SHP77 treated with DMSO at 0.1 percent for 48 hours (cell line): ENCODE measurements at places on chromosomes 13 and 19.

DNA sequence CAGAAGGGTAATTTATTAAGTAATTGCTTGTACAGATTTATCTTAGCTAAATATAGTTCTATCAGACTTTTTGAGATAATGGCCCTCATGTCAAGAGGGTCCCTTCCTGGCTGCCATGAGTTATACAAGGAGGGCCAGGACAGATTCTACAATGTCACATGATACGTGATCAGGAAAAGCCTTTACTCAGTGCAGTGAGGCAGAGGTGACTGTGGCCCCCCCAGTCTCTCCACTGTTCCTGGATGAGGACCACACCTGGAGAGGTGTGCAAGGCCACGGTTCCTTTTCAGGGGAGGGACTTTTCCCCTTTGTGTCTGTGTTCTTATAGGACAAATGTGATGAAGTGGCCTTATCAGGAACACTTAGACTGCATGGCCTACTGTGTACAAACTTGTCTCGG lies 54.3 kb upstream of the LRCH1 start:
- no peak for DNase-seq

DNA sequence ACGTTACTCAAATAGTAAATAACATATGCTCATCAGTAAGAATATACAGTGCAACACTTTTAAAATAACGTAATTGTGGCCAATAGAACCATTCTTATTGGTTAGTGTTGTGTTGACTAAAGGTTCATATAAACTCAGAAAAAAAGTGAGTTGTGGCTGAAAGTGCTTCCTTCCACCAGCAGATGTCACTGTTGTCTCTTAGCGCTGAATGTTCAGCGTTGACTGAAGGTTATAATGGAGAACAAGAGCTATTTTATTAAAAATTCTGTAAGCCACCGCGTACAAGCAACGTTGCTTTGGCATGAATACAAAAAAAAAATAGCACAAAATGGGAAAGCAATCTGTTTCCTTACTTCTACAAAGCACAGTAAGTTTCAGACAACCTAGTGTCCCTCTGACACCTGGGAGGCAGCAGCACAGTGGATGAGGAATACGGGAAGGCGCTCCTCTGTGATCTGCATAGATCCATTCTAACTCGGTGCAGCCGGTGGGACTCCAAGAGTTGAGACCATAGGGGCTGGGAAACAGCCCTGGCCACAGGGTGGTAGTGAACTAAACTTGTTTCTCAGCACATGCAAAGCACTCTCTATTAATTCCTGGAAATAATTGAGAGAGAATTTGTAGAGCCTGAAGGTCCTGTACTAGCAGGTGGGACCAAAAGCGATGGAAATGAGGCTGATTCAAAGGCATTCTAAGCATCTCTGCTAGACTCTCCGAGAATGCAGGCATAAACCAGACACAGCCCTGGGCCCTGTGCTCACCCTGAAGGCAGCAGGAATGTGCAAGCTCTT lies 23.9 kb upstream of the OXGR1 start:
- peak; percentile 68 for DNase-seq

GRCh38 chr19:8593931-8594330 lies 16.6 kb downstream of the ADAMTS10 start:
- no peak for DNase-seq

DNA sequence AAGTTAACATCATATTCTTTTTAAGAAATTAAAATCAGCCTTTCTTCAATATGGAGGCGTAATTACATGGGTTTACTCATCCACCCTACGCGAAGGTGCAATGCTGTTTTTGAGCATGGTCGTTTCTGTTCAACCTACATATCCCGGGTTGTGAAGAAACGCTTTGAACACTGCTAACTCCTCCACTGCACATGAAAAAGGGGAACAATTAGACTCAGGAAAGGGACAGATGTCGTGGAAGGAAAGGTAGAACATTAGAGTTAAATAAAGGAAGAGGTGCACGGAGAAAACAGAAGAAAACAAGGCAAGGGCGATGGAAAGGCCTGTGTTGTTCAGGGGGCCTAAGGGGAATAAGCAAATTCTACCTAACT lies 4.1 kb downstream of the ZIC5 start:
- DNase-seq, result no peak

DNA sequence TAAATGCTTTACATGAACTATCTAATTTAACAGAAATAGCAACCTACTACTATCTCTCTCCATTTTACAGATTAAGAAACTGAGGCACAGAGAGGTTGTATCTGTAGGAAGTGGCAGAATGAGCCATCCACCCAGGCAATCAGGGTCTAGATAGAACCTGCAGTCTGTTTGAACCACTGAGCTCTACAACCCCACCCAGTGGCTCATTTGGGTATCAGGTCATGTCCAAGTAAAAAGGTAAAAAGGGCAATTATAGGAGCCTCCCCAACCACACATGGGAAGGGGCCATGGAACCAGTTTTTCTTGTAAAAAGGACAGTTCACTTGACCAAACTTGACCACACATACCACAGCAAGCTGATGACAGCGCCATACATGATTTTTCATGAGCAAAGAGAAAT lies 92.9 kb upstream of the SGCG start:
- no peak for DNase-seq

DNA sequence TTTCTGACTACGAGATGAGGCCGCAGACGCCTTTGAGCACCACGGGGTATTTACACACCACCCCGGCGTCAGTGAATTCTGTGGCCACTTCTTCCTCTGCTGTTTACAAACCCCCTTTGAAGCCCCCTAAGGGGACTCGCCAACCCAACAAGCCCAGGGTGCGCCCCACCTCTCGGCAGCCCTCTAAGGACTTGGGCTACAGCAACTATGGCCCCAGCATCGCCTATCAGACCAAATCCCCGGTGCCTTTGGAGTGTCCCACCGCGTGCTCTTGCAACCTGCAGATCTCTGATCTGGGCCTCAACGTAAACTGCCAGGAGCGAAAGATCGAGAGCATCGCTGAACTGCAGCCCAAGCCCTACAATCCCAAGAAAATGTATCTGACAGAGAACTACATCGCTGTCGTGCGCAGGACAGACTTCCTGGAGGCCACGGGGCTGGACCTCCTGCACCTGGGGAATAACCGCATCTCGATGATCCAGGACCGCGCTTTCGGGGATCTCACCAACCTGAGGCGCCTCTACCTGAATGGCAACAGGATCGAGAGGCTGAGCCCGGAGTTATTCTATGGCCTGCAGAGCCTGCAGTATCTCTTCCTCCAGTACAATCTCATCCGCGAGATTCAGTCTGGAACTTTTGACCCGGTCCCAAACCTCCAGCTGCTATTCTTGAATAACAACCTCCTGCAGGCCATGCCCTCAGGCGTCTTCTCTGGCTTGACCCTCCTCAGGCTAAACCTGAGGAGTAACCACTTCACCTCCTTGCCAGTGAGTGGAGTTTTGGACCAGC lies 5.3 kb downstream of the SLITRK5 start:
- DNase-seq, result no peak

GRCh38 chr19:13888281-13888680 lies 11.3 kb downstream of the NANOS3 start:
- DNase-seq, result no peak

GRCh38 chr19:15276620-15277215 lies 44.5 kb upstream of the EPHX3 start:
- no peak for DNase-seq
